D341Med (cell line): ENCODE measurements at places on chromosomes 16 and 17.
A peak's percentile ranks its signal among the peaks of the same experiment; 100 is the strongest.

- DNase-seq: no peak
Observed at GRCh38 chr16:28555561-28555960, 1.8 kb downstream of the SGF29 start.

- DNase-seq: no peak
Observed at GRCh38 chr16:15404792-15405191, 9.2 kb downstream of the MPV17L start.

GRCh38 chr17:51999654-52000053 is 158.9 kb downstream of the CA10 start:
- DNase-seq: no peak

GRCh38 chr16:85475233-85475632 is 137.9 kb upstream of the GSE1 start:
- no peak for DNase-seq

- DNase-seq: peak; percentile 85
Observed at GRCh38 chr16:83956336-83957289, 3.6 kb downstream of the OSGIN1 start.

DNA sequence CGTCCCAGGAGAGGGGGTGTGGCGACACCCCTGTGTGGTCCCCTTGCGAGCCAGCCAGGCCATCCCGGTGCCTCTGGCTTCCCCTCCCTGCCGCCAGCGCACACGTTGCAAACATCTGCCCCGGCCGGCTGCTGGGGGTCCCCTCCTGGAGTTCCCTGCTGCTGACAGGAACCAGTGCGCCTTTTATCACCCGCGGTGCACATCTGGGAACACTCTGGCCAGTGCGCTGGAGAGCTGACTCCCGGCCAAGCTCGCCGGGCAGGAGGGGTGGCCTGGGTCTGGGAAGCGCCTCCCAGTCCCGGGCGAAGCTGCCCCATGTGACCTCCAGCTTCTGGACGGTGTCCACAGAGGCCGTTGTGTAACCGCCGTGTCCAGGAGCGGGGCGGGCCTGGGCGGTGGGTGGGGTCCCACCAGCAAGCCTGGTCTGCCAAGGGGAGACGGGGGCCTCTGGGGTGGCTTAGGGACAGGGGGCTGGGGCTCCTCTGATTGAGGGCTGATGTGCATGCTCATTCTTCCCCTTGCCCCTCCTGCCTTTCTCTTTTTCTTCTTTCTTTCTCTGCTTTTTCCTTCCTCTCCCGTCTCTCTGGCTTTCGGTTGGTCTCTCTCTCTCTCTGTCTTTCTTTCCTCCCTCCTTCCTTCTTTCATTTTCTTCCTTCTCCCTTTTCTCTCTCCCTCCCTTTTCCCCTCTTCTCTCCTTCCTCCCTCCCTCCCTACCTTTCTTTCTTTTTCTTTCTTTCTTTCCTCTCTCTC is 25.2 kb upstream of the CIBAR2 start:
- no peak for DNase-seq

DNA sequence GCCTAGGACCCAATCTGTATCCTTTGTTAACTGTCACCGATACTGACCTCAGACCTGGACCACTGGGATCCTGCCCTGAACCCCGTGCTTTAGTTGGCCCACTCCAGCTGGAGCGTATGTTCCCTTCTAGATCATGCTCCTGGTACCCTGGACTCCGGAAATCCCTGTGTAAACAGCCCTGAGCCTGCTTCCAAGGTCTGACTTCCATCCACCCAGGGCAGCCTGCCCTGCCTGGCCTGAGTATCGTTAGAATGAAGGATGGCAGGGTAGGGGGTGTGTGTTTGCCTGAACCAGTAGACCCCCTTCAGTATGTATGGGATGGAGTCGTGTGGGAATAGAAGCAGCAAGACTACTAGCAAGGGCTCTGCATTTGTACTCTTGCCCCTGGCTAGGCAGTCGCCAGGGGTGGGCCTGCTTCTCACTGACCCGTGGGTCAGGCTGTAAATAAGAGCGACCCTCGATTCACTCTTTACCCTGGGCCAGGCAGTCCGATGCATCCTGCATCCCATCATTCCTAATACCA is 691 bp upstream of the TMEM98 start:
- no peak for DNase-seq

DNA sequence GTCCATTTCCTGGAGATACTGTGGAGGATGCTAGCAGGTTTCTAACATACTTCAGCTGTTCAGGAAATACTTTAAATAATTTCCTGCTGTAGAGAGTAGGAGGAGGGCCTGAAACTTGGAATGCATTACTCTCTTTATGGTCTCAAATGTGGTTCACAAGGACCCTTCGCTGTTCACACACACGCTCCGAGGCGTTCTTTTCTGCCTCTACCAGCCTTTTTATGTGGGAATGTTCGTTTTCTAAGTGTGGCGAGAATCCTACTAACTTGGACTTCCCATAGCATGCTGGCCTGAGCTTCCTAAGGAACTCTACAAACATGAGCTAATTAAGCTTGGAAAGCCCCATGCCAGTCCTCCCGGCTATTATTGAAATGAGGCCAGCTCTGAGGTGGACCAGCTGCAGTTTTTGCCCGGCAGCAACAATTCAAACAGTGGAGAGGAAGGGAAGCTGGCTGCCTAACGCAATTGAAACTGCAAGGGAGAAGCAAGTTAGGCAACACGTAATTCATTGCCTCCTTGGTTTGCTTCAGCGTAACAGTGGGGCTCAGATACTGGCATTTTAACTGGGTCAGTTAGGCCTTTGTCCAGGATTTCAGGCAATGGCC is 18.9 kb downstream of the KPNA2 start:
- no peak for DNase-seq

DNA sequence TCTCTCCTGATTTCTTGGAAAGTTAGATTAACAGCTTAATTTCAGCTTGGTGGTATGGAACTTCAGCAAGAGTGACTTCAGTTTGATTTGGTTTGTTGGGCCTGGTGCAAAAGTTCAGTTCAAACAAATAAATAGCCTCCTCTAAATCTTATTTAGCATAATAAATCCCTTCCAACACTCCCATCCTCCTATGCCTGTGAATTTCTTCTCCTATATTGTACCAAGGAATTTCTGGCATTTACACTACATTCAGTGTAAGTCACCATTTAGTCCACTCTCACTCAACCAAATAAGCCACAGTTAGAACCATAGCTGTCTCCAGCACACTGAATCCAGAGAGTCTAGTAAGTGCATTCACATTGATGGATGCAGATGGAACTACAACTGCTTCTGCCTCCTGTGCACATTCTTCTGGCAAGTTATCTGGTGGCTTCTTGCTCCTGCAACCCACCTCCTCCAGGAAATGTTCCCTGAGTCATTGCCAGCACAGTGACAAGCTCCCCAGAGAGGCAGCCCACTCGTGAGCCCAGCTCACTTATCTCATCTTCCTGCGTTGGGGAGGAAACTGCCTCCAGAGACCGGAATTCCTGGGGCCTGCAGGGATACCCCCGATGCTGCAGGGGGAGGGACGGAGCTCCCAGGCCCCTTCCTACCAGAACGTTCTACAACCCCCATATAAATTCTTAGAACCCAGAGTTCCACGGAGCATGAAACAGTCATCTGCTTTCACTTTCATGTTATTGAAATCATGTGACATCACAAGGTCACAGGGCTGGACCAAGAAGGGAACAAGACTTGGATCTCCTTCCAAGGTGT is 318.3 kb downstream of the PHKB start:
- DNase-seq: no peak

GRCh38 chr16:12011565-12011964 is 35.0 kb downstream of the SNX29 start:
- no peak for DNase-seq

DNA sequence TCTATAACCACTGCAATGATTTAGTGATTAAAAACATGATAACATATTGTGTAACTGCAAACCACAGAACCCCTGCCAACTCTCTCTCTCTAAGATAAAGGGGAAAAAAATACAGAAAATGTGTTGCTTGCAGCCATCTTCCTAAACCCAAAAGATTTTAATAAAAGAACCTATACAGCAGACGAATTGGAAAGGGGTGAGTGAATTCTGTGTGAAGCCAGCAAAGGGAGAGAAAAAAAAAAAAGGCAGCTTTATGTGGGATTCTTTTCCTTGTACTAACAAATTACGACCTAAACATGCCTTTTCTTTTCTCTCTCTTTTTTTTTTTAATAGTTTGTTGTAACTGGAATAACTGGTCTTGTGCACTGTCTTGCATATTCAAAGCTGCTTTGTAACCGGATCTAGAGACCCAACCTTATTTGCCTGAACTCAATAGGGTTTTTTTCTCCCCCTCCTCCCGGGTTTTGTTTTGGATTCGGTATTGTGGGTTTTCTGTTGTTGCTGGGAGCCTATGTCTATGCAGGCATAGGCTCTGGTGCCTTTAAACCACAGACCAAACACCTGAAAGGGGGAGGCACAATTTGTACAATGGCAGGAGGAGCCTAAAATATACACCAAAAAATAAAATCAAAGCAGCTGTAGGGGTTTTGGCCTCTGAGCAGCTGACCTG is 7.0 kb upstream of the ZFHX3 start:
- no peak for DNase-seq

- DNase-seq: no peak
Observed at GRCh38 chr17:33113276-33113990, 121.8 kb downstream of the SPACA3 start.

DNA sequence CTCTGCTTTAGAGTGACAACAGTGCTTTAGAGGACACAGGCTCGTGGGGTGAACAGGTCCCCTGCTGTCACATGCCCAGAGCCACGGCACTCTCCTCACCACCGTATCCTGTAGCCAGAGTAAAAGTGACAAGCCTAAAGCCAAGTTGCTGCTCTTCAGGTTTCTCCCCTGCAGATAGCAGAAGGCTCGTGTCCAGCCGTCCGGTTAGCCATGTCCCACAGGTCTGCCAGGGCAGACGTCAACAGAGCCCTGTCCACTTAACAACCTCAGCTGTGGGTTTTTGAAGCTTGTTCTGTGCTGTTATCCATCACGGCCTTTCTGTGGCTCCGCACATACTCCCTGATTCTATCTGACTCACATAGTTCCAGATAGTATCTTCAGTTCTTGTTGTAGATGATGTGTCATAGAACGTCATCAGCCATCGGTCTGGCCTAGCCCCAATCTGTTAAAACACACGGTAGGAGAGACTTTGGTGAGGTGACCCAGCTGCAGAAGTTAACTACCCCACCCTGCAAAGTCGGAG is 100.7 kb downstream of the SOCS1 start:
- no peak for DNase-seq

GRCh38 chr17:33015716-33016346 is 24.2 kb downstream of the SPACA3 start:
- peak; percentile 29 for DNase-seq

DNA sequence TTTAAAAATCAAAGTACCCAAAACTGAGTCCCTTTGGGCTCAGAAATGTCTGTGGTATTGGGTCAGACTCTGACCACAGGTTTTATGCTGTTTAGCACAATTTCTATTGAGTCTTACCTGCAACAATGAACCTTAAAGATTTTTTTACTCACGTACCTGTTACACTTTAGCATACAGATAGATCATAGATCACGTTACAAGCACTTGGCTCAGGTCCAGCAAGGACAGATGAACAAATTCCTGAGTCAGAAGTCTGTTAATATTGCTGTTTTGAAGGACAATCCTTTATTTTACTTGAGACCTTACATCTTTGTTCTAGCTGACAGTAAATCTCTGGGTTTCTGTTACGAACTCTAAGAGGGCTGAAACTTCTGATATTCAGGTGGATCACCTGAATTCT is 12.8 kb downstream of the SLC7A6OS start:
- DNase-seq: no peak

- DNase-seq: peak; percentile 86
Observed at GRCh38 chr16:85611444-85612190, 1.5 kb upstream of the GSE1 start.

DNA sequence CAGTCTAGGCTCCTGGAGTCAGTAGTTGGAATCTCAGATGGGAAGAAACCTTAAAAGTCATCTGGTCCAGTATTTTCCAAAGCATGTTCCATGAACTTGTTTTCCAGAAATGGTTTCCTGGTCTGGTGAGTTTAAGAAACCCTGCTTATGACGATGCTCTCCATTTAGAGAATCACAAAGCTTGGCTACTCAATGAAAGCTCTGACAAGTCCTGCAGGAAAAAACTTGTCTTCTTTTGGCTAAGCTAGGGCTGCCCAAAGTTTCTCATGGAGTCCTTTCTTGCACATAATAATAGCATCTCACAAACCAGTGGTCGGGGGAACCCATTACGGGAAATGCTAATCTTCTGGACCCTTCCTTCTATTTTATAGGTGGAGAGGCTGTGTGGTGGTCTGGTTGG is 5.5 kb upstream of the NKD1 start:
- no peak for DNase-seq

DNA sequence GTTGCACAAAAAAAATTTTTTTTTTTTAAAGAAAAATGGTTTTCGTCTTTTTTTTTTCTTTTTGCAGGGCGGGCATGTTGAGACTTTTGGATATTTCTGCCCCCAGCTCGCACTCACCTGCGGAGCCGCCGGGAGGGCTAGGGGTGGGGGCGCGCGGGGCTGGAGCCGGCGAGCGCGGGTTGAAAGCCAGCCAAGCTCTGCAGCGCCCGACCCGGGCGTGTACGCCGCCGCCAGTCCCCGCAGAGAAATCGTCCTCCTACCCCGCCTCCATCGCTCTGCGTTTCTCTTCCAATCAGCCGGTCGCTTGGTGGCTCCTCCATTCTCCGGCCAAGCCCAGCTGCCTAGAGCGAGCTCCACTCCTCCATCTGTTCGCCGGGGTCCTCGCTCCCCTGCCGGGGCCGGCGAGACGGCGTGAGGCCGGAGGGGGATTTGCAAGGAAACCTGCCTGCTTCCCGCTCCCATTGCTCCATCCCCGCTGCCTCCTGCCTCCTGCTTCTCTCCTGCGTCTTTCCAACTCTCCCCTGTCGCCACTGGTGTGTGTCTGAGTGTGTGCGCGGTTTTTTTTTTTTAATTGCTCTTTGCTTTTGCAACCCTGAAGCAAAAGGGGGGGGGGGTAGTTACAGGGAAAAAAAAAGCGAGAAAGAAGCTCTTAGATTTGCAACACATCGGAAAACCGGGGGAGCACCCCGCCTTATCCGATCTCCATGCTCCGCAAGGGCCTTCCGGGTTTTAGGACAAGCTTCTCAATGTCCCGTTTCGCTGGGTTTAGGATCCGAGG is 1.8 kb upstream of the UBTF start:
- DNase-seq: peak; percentile 85

GRCh38 chr16:51989637-51990230 is 557.2 kb downstream of the TOX3 start:
- no peak for DNase-seq

- no peak for DNase-seq
Observed at GRCh38 chr17:2138318-2138717, 83.4 kb downstream of the HIC1 start.

GRCh38 chr16:13896543-13897182 is 23.3 kb upstream of the ERCC4 start:
- DNase-seq: no peak

- DNase-seq: no peak
Observed at GRCh38 chr17:77476931-77477805, 336.4 kb downstream of the SEC14L1 start.

- DNase-seq: no peak
Observed at GRCh38 chr16:84391151-84392030, 23.1 kb downstream of the ATP2C2 start.

- DNase-seq: no peak
Observed at GRCh38 chr17:4540687-4541327, 14.4 kb downstream of the MYBBP1A start.

GRCh38 chr17:49525831-49526741 is 31.0 kb downstream of the NGFR start:
- DNase-seq: peak; percentile 38

GRCh38 chr17:61362852-61363600 is 36.6 kb upstream of the TBX2 start:
- no peak for DNase-seq
